ENCODE measurements at places on chromosomes 5 and 9.

DNA sequence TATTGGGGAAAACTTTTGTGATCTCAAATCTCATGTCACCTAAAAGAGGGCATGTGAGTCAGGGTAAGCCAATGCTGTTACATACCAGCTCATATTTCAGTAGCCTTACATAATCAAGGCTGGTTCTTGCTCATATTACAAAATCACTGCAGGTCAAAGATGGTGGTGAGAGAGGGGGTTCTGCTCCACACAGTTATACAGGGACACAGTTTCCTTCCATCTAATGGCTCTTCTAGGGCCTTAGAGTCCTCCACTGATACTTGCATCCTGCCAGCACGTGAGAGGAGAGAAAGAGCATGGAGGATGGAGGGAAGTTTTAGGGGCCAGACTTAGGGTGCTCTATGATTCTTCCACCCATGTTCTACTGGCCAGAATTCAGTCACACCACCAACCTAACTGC, 130.0 kb downstream of the LIFR start:
- no peak for DNase-seq

- DNase-seq: no peak
These were observed 564.0 kb upstream of the BRINP1 start for GRCh38 chr9:119933191-119933590.

GRCh38 chr9:137355761-137356365, 53.8 kb upstream of the NRARP start:
- no peak for DNase-seq

DNA sequence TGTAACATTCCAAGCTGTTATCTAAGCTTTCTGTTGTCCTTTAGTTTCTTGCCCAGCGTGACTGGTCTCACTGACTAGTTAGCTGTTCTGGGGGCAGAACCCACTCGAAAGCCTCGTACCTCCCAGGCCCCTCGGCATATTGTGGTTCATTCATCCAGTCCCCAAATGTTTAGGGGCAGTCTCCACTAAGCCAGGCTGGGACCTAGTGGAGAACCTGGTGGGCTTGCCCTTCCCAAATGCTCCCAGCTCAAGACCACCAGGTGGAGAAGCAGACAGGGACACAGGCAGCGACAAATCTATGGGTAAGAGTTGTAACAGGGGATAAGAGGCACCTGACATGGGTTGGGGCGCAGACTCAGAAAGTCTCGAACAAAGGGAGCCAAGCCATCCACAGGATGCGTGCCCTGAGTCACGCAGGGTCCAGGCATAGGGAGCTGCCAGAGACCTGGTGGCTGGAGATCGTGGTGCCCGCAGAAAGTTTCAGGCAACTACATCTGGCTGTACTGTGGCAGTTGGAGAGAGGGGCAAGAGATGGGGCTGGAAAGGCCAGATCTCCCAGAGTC, 851 bp upstream of the EEIG1 start:
- DNase-seq: no peak

- DNase-seq: no peak
These were observed 184.9 kb downstream of the FANCC start for GRCh38 chr9:95132366-95133324.

Data from T-helper 9 cell (primary cell).